ENCODE measurements at places on chromosomes 2 and 18.
A peak's percentile ranks its signal among the peaks of the same experiment; 100 is the strongest.

GRCh38 chr2:152587187-152587947 lies 129.9 kb downstream of the PRPF40A start:
- DNase-seq = no peak

- DNase-seq = no peak
Measured at GRCh38 chr2:219887870-219888269, 260.4 kb downstream of the SLC4A3 start.

GRCh38 chr2:132667706-132668105 lies 2.3 kb downstream of the LYPD1 start:
- no peak for DNase-seq

DNA sequence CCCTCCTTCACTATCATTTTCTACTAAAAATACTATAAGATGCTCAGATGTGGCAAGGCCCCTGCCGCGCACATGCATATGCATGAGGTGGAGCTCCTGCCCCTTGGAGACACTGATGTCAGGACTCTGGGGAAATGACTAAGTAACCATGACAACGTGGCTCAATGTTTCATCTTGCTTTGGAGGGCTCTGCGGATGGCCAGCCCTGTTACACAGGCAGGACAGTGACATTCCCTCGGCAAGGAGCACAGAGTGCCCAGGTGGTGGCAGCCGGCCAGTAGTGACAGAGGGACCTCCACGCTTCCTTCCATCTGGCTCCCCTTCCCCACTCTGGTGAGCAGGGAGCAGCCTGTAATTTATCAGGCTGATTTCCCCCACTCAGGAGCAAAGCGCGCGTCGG lies 364.1 kb downstream of the SS18 start:
- DNase-seq = no peak

DNA sequence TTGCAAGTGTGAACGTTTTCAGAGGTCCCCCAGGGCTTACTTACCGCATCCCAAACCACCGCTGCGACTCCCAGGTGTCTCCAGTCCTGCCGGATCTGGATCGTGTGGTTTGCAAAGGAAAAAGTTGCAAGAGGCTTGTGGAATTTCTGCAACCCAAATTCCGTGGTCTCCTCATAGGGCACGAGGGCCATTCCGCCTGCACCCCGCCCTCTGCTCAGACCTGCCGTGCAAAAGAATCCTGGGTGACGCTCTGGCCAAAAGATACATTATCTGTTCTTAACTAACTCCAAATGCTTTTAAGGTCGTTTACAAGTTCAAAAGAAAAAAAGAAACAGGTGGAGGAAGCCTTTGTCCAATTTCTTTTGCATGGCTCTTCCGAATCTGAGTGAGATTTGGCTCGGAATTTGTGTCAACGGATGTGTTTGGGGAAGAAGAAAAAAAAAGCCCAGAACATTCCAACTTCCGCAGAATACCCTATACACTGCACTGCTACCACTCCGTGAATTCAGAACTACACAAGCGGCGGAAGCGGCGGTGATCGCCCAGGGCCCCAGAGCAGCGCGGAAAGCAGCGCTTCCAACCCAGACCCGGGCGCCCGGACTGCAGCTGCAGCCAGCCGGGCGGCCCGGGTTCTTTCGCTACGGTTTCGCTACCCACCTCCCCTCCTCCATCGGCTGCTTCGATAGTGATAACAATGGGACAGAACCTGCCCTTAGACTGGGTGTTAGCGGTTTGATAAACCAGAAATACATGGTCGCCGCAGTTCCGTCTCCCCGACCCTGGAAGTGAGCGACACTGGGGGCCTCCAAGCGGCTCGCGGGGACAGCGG lies 795 bp downstream of the METTL21A start:
- peak; percentile 47 for DNase-seq

DNA sequence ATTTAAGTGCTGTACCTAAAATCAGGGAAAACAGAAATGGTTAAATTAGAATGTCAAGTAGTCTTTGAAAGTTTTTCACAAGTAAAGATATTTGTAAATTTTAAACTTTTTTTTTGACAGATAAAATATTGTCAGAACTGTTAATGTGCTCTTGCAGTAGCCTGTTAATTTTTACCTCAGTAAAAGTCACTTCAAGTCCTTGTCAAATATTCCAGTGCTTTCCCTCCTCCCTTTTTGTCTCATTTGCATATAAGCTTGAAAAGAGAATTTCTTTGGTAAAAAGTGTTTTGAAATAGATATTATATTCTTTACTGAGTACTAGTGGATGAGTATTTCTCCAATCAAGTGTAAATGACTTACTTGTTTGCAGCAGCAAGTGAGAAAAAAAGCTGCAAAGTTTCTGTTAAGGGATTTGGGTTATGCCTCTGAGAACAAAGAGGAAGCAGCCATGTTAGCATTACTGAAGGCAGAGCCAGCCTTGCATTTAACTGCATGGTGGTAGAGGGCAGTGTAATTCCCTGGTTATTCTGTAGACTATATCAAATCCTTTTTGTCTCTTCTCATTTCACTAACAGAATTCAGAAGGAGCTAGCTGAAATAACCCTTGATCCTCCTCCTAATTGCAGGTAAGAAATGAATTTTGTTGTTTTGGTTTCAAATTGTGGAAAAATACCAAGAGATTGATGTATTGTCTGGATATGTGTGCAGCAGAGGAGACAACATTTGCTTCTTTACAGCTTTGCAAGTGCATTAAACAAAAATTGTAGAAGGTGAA lies 3.2 kb downstream of the UBE2E3 start:
- no peak for DNase-seq

DNA sequence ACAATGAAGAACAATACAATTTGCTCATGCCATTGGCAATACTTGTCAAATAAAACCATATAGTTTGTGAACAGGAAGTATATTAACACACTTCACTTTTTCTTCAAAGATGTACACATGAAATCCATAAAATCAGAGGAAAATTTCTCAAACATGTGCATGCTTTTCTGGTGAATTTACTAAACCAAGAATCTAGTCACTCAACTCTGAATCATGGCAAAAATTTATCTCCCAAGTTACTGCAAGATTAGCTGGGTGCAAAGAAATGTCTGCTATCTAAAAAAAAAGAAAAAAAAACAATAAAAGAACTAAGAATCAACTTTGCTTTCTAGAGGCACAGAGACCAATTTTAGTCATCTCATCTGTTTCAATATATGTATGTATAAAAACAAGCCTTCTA lies 419.2 kb downstream of the NR4A2 start:
- no peak for DNase-seq

DNA sequence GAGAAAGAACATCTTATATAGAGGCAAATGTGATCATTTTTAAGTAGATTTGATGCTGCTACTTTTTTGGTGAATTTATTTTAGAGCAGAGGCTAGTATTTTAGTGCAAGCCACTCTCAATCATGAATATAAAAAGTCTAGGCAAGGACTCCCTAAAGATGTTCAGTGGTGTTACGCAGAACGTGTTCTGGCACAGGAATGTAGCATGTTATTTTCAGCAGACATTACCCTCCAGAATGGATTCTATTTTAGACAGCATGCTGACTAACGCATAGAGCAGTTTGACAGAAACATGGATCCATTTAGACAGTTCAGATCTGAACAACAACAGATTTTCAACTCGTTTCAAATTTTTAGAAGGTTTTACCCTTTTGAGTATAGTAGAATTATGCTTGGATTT lies 54.1 kb downstream of the DSC3 start:
- DNase-seq = no peak

DNA sequence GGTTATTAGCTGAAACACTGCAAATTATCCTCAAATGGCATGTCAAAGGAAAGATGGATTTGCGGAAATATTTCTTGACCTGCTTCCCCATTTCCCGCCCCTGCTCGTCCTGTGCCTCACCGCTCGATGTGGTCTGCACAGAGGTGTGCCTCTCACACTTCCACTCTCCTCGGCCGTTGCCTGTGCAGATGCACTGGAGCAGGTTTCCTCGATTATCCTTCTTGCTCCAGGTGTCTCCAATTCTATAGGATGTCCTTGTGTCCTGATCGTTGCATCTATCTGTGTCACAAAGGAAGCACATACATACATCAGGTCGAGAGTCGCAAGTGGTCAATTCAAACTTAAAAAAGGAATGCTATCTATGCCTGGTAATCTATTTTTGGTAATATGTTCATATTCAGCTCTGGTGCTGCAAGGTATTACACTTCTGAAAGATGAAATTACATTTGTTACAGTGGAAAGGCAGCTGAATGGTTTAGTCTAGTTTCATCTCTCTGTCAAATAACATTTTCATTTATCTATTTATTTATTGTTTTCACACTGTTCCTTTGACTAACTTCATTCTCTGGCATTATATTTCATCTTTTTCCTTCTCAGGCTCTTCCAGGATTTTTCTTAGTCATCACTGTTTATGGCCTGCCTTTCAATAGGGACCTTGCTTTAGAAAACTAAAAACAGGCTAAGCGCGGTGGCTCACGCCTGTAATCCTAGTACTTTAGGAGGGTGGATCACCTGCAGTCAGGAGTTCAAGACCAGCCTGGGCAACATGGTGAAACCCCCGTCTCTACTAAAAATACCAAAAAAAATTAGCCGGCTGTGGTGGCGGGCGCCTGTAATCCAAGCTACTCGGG lies 7.6 kb downstream of the FN1 start:
- no peak for DNase-seq

DNA sequence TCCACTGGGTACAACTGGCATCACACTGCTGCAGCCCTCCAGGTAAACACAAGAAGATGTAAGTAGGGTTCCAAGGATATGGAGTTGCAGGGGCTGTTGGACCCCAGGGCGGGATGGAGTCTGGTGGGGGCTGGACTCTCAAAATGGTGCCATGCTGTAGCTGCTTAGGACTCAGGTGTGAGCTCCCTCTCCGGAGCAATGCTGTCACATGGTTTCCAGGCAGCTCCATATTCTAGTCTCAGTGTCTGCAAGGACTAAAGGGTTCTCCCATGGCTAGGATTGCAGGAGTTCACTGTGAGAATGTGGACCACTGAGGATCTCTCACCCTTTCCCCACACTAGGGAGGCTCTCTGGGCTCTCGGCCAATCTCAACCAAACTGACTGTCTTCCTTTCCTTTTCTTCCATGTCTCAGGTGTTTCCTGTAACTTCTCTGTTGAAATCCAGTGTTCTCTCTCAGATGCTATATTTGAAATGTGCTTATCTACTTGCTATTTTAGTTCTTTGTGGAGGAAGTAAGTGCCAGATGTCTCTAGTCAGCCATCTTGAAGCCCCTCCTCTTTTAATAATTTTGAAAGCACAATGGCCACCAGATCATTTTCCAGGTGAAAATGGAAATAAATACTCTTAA lies 57.6 kb downstream of the CCNT2 start:
- no peak for DNase-seq

- no peak for DNase-seq
Measured at GRCh38 chr18:31274931-31275330, 43.0 kb upstream of the DSG1 start.

DNA sequence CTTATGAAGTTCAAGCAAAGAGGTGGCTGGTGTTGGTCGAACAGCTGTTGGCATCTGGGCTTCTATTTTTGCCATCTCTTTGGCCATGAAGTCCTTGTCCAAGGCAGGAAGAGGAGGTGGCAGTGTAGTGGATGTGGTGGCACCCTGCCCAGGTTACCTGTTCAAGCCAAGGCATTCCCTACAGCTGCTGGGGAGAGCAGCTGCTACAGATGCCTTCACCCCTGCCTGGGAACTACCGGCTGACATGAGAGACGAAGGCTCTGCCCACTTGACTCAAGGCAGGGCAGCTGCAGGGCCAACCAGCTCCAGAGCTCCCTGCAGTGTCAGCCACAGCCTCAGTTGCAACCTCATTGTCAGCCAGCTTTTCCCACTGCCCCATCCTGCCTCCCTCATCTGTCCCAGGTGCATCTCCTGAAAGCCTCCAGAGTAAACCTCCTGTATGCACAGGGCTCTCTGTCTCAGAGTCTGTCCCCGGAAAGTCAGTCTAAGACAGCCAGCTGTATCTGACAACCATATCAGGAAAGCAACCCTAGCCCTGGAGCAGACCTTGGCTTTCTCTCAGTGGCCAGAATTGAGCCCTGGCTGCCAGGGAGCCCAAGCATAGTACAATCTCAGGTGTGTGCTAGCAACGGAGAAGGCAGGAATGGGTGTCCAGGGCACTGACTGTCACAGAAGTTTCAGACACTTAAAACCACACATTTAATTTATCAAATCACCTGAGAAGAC lies 115.9 kb downstream of the RPIA start:
- no peak for DNase-seq

DNA sequence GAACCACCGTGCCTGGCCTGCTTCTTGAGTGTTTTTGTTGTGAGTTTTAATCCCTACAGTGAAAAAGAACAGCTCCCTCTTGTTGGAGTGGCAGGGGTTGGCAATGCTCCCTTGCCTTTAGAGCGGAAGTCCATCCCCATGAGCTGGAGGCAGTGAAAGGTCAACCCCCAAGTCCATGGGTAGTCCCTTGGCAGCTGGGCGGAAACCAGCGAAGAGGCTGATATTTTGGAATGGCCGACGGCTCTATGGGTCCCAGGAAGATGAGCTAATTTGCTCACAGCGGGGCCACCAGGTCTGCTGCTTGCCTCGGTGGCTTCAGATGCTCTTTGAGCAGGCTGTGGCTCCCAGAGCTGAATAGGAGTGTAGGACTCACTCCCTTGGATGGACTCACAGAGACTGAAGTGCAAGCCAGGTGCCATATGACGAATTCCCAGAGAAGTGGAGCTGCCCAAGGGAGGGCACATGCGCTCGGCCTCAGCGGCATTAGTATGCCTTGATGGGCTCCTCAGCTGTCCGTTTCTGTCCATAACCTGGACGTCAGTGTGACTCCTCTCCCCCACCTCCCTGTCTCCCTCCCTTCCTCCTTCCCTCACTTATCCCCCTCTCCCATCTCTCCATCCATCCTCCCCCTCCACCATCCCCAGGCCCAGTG lies 25.4 kb upstream of the RHOB start:
- DNase-seq = no peak

DNA sequence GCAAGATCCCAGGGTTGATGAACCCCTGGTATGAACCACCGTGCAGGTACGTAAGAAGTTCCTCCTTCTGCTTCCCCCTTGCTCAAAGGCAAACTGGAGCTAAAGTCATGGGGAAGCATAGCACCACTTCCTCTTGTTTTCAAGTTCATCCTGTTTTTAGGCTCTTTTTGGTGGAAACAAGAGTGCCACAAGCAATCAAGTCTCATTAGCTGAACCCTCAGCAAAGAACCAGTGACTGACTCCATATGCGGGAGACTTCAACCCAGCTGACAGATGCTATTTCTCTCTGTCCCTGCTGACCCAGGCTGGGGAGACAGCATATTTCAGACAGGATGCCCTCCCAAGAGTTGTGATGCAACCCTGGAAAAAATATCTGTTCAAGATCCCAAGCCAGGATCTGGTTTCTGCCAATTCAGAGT lies 47.7 kb downstream of the BCL2 start:
- no peak for DNase-seq
